Stimulated activated CD4-positive, alpha-beta T cell treated with anti-CD3 and anti-CD28 coated beads, Interleukin-12 subunit alpha, Interleukin-12 subunit beta, amount 100 ng/mL, for 24 hours (primary cell): ENCODE measurements at places on chromosomes 12 and 14.

DNA sequence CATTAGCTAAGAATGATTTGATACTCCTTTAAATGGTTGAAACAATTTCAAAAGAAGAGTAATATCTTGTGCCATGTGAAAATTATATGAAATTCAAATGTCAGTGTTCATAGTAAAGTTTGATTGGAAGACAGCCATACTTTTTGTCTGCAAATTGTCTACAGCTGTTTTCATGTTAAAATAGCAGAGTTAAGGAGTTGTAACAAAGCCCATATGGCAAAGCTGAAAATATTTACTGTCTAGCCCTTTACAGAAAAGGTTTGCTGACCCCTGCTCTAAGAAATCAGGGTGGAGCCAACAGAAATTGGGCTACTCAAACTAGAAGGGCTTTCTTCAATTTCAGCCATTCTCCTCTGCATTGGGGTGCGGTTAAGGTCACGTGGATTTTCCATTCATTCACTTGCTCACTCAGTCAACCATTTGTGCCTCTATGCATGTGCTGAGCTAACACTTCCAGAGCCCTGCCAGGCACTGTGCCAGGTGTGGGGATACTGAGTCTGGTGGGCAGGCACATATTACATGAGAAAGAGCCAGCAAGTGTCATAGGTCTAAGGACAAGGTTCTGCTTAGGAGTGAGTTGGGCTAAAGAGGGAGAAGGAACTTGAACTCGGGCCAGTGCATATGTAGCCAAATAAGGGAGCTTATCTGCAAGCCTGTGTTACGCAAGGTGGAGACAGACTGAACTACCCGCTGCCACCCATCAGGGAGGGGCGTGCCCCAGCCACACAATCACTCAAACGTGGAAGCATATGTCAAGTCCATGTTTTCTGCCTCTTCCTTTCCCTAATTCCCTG, 139.8 kb upstream of the NOS1 start:
- no peak for DNase-seq

DNA sequence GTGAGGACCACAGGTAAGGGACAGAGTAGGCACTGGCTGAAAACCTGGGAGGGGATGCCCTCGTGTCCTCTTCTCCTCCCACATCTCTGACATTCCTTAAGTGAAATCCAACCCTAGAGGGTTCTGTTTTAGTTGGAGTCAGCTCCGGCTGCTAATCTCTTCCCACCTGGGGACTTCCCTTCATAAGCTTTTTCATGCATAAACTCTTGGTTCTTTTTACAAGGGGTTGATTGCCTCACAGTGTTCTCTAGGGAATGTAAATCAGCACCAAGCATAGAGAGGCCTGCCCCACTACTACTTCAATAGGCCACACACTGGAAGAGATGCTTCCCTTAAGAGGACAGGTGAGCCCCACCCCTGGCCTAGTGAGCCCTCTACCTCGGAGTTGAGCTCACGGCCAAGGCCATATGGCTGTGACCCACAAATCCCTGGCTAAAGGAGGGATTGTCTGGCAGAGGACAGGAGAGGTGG, 3.2 kb upstream of the SYNDIG1L start:
- DNase-seq: no peak

- DNase-seq: no peak
Observed at GRCh38 chr14:95340201-95340697, 20.5 kb upstream of the CLMN start.

- no peak for DNase-seq
Observed at GRCh38 chr14:87966816-87967215, 26.2 kb downstream of the GALC start.

GRCh38 chr14:58739674-58740073, 101.9 kb downstream of the DACT1 start:
- no peak for DNase-seq
